Fibroblast of upper back skin (primary cell): ENCODE measurements at places on chromosomes 4 and X.

- DNase-seq = peak; percentile 9
Observed at GRCh38 chr4:61500883-61501282, 300.8 kb downstream of the ADGRL3 start.

- DNase-seq = no peak
Observed at GRCh38 chr4:57065730-57066482, 44.3 kb downstream of the IGFBP7 start.

DNA sequence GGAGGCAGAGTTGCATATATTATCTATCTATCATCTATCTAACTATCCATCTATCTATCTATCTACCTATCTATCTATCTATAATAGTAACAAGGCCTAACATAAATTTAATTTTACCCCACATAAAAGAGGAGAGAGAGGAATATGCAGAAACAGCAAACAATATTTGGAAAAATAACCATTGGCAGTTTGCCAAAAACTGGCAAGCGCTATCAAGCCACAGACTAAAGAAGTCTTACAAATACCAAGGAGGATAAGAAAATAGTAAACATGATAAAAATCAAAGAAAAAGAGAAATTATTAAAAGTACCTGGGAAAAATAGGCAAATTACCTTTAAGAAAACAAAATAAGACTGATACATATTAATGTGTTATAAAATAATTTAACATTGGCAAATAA lies 230.8 kb downstream of the CPXCR1 start:
- no peak for DNase-seq

GRCh38 chrX:74421740-74422352 lies 553 bp downstream of the SLC16A2 start:
- DNase-seq = no peak

DNA sequence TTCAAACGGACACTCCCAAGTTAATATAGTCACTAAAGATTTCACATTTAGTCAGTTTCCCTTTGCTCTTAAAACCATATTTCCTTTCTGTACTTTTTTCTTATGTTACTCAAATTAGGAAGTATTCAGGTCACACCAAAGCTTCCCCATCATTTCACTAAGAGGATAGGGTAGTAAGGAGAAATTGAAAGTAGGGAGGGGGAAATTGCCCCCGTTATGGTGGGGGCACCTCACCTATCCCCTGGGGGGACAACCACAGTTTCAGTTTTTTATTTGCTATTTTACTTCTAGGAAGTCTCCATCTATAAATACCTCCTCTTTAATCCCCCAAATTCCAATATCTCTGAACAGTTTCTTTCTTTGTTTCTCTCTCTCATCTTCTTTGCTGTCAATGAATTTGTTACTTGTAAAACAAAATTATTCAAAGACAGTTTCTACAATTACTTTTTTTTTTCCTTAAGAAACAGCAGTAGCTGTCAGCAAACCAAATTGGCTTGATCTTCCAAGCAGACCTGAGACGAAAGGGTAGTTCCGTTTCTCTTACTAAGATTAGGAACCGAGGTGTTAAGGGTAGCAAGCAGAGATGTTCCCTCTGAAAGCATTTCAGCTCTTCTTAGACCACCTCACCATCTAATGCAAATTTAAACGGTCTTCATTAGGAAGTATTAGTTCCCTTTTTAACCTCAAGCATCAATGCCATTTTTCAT lies 160.2 kb upstream of the KLF3 start:
- DNase-seq = no peak

DNA sequence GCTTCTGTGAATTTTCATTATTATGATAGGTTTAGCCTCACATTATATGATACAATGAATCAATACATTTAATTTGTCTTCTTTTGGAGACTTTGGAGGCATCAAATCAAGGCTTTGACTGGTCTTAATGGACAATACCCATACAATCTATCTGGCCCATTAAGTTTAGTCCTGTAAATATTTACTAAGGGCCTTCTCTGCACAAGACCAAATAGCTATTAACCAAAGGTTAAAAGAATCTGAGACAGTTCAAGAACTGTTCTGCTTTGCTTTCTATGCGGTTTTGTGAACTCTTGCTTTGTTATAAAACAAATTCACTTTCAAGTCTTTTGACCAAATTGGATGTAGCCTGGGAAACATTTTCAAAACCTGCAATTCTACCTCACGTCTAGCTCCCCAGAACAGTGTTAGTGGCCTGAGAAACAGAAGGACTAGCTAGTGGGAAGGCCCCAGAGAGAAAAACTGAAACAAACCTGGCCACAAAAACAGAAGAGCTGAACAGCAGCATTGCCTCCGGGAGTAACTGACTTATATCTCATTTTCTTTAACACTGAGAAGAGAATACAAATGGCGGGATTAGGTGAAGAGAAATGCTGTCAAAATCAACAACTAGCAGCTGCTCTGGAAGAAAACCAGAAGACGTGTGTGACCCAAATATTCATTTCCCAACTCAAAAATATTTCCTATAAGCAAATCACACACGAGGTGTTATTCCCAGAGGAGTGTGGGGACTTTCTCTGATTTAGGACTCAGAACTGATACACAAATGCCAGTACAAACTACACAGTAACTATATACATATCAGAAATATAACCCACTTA lies 548 bp downstream of the TLR1 start:
- no peak for DNase-seq

GRCh38 chrX:71493111-71493613 lies 39.7 kb upstream of the OGT start:
- DNase-seq = no peak

DNA sequence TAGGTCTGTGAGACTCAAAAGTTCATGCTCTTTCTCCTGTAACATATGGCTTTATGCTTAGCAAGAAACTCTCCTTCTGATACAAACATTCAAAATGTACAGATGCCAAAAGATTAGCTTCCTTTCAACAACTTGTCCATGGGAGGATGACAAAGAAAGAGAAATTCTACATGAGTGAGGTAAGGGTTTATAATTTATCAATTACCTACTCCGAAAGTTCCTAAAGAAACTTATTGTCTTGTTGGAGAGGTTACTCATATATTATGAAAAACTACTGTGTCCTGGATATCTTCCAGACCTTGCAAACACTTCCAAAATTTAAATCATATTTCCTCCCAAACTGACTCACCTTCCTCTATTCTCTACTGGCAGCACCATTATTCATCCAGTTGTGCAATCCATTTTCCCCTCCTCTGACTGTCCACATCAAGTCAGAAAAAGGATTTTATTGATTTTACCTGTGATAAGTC lies 65.1 kb downstream of the ENPEP start:
- DNase-seq = peak; percentile 96

DNA sequence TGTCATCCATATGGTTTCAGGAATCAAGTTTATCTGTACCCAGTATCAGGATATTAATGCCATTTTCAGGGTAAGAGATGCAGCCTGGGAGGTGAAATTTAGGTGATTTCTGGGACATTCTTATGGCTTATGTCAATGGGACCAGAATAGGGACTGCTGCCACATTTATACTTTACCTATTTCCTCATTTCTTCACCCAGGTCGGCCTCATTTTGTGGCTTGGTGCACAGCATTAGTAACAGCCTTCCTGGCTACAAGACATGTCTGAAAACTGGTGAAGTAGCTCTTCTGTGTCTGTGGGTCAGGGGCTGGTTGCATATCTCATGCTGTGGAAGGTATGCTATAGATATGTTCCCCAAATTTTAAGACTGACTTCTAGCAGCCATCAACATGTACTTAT lies 284.8 kb downstream of the AFF2 start:
- no peak for DNase-seq

DNA sequence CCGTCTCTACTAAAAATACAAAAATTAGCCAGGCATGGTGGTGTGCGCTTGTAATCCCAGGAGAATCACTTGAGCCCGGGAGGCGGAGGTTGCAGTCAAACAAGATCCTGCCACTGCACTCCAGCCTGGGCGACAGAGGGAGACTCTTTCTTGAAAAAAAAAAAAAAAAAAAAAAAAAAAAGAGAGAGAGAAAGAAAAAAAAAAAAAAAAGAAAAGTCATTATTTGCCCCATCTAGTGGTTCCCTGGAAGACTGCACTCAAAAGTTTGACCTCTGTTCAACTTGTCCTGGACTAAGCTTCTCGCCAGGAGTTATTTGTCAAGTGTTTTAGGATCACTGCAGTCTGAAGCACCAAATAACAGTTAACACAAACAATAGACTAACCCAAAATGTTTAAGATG lies 45.3 kb upstream of the KCTD8 start:
- peak; percentile 1 for DNase-seq

GRCh38 chr4:152010710-152011079 lies 249.9 kb upstream of the GATB start:
- no peak for DNase-seq

DNA sequence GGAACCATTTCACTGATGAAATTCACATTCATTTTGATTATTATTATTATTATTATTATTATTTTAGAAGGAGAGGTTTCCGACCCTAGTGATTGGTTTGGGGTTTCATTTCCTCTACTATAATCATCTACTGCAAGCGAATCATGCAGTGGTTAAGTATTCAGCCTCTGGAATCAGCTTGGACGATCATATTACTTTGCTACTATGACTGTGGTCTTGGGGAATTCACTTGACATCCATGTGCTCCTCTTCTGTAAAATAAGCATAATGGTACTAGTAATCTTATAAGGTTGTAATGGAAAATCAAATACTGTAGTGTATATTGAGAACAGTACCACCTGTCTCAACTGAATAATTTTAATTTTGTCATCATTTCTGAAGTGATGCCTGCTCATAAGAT lies 132.1 kb upstream of the SLC4A4 start:
- peak; percentile 89 for DNase-seq

DNA sequence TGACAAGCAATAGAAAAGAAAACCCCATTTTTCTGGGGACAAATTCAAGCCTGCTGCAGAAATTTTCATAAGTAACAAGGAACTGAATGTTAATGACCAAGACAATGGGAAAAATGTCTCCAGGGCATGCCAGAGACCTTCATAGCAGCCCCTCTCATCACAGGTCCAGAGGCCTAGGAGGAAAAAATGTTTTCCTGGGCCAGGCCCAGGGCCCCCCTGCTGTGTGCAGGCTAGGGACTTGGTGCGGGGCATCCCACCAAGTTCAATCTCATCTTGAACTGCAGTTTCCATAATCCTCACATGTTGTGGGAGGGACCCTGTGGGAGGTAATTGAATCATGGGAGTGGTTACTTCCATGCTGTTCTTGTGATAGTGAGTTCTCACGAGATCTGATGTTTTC lies 211.5 kb upstream of the GRIA3 start:
- DNase-seq = no peak

DNA sequence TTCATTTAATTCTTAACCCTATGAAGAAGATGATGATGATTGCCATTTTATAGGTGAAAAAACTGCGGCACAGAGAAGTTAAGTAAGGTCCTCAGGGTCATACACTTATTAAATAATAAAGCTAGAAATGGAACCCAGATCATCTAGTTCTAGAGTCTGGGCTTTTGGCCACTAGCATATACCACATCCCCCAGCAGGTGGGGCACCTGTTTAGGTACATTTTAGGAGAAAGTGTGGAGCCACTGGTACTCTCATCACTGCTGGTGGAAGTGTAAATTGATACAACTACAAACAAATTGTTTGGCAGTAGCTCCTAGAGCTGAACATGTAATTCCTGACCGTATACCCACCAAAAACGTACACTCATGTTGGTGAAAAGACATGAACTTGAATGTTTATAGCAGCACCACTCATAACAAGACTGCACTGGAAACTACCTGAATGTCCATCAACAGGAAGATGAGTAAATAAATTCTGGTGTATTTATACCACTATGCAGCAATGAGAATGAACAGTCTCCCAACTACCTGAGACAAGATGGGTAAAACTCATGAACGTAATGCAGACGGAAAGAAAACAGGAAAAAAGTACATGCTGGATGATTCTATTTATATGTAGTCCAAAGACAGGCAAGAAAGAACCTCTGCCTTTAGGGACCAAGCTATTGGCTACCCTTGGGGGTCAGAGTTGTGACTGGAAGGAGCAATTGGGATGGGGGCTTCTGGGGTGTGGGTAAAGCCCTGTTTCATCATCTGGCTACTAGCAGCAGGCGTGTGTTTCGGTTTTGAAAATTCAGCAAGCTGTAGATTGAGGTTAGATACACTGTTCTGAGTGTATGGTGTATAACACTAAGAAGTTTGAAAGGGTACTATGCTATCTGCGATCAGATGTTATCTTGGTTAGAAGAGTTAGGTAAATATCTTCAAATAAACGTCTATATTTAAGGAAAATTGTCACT lies 72.3 kb upstream of the ADGRG2 start:
- DNase-seq = no peak

- DNase-seq = peak; percentile 47
Observed at GRCh38 chr4:53044651-53044960, 182.5 kb downstream of the RASL11B start.

GRCh38 chr4:178955614-178956013 lies 1513.4 kb upstream of the AGA start:
- no peak for DNase-seq

DNA sequence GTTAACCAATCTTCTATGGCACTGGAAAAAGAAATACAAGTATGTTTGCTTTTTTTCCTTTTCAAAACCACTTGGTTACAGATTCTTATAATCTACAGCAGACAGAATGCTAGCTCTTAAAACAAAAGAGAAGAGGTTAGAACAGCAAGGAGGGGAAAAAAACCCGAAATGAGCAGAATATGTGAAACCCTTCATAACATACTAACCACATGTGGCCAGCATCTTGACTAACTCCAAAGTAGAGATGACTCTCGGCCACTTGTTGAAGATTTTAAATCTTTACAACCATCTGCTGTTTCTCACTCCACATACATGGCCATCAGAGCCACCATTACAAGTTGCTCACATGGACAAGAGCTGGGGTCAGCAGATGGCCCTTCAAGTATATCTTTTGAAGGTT lies 100.3 kb downstream of the PAPSS1 start:
- DNase-seq = peak; percentile 31

DNA sequence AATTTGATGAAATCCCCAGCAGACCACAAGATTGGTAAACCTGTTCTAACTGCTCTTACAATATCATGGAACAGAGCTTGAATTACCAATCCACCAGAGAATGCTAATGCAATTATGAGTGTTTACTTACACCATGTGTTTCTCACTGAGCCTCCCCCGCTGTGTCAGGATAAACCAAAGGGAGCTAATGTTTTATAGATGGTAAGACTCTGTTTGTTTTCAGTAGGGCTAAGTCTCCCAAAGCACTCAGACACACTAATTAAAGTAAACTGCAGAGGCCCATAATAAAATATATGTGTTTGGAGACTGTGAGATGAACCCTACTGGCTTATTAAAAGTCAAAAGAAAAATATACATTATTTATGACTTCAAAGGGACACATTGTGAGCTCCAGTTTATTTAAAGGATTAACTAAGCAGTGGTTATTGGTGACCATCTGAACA lies 261.7 kb upstream of the FAM241A start:
- no peak for DNase-seq

DNA sequence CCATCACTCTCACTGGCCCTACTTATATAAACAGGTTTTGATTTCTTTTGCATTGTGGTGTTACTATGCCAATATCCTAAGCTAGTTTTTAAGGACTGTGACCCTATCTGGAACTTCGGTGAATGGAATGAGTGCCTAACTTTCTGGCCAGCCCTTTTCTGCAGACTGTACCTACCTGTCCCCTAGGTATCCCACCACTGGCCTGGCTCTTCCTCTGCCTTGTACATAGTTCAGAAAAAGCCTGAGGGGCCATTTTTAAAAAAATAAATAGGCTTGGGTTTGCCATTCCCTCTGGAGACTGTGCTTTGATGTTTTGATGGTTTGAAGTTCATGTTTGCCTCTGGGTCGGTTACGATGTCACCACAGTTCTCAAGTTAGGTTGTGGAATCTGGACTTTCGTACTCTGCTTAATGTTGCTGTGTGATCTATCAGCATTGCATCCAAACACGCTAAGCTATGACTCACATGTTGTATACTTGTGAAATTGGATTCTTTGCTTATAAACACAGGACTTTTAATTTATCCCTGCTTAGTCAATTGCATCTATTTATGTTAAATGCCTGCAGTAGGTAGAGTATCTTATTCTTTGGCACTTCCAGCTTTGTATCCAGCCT lies 182.0 kb downstream of the ANKRD50 start:
- DNase-seq = no peak
